ENCODE measurements at places on chromosomes 5 and 9. TPM values are rescaled to one million over a fixed set of nuclear protein-coding genes. Genes with fewer than 3 reads are reported as not detected.

GRCh38 chr9:3699883-3700282 is 174.1 kb upstream of the RFX3 start:
- DNase-seq = no peak

The C1QTNF2 gene
- 0.16 TPM for total RNA-seq

- DNase-seq = no peak
Observed at GRCh38 chr5:73151766-73152410, 21.1 kb upstream of the TMEM174 start.

The PROB1 gene
- total RNA-seq = 1.6 TPM

DNA sequence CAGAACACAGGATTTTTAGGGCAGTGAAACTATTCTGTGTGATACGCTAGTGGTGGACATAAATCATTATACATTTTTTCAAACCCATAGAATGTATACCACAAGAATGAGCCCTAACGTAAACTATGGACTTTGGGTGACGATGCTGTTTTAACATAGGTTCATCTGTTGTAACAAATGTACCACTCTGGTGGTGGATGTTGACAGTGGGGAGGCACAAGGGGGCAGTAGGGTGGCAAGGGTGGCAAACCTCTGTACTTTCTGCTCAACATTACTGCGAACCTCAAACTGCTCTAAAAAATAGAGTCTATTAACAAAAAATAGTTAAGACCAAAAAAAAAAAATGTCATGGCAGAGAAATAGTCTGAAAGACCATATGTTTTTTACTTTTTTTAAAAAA is 9.1 kb upstream of the MVB12B start:
- DNase-seq = no peak

The HOMER1 gene
- total RNA-seq = 7.2 TPM

The PDE8B gene
- total RNA-seq = 2.5 TPM

GRCh38 chr9:129102791-129103594 is 7.6 kb downstream of the CRAT start:
- no peak for DNase-seq

DNA sequence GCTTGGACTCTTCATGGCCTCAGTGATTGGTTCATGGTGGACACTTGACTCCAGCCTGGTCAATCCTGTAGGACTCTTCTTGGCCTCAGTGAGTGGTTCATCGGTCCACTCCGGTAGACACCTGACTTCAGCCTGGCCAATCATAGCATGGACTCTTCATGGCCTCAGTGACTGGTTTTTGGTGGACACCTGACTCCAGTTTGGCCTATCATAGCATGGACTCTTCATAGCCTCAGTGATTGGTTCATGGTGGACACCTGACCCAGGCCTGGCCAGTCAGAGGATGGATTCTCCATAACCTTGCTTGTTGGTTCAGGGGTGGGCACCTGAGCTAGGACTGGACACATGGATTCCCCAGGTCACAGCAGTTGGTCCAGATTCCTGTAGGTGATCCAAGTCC is 106.0 kb upstream of the ERCC6L2 start:
- DNase-seq = no peak

- DNase-seq = no peak
Observed at GRCh38 chr5:72394688-72395087, 74.5 kb downstream of the PTCD2 start.

DNA sequence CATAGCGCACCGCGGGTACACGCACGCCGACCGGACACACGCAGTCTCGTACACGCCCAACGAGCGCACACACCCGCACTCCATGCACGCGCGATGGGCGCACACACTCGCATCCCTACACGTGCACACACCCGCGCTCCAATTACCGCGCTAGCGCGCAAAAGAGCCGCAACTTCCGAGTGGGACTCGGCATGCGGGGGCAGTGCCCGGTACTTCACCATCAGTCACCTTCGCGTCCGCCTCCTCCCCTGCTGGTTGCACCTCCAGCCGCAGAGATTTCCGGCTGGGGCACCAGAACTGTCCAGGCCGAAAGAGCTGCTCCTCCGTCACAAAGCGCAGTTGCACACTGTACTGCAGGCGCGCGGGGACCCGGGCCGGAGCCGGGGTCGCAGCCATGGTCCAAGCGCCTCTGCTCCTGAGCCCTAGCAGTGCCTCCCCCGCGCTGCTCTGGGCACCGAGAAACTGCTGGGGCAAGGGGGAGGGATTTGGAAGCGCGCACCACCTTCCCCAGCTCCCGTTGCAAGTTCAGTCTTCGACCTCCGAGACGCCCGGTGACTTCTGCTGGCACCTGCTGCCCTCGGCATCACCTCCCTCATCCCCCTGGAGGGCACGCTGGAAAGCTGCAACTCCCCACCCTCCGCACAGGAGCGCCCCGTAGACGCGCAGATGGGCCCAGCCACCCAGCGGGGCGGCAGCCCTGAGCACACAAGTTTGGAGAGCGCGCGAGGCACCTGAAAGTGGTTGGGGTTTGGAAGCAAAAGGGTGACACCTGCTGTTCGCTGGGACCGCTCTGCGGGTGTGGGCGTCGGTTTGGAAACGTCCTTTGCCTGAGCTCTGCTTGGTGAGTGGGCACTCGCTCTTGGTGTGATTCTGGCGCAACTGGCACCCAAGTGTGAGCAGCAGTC is 337.4 kb upstream of the PUM3 start:
- no peak for DNase-seq

DNA sequence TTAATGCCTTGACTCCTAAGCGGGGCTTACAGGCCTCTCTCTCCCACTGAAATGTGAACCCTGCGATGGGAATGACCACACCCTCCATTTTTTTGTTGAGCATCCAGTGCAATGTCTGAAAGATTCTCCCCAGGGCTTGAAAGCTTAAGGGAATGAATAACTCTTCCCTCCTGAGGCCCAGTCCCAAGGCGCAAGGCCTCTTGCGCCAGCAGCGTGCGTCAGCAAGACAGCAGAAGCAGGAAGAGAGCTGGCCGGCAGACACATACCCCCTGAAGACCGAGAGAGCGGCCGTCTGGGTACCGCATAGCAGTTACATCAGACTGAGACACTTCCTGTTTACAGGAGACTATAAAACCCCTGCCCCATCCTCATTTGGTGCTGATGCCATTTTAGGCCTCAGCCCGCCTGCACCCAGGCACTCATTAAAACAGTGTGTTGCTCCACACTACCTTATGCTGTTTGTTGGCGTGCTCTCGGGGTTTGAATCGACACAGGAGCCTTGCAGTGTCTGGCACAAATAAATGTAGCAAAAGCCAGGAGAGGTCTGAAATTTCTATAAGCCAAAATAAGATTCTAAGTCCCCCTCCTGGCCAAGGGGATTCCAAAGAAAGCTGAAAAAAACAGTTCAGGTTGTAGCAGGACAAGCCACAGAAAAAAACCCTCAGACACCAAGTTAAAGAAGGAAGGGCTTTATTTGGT is 62.3 kb downstream of the GDNF start:
- DNase-seq = no peak

- no peak for DNase-seq
Observed at GRCh38 chr5:116297296-116297814, 212.5 kb downstream of the COMMD10 start.

- peak; percentile 75 for DNase-seq
Observed at GRCh38 chr5:3010953-3011763, 259.7 kb upstream of the IRX2 start.

GRCh38 chr5:61621202-61621650 is 289.2 kb downstream of the ZSWIM6 start:
- DNase-seq = no peak
